ENCODE measurements at places on chromosomes 16 and 17.
A peak's percentile ranks its signal among the peaks of the same experiment; 100 is the strongest.

- no peak for DNase-seq
Measured at GRCh38 chr16:35131429-35131828, 1672.0 kb downstream of the TP53TG3F start.

DNA sequence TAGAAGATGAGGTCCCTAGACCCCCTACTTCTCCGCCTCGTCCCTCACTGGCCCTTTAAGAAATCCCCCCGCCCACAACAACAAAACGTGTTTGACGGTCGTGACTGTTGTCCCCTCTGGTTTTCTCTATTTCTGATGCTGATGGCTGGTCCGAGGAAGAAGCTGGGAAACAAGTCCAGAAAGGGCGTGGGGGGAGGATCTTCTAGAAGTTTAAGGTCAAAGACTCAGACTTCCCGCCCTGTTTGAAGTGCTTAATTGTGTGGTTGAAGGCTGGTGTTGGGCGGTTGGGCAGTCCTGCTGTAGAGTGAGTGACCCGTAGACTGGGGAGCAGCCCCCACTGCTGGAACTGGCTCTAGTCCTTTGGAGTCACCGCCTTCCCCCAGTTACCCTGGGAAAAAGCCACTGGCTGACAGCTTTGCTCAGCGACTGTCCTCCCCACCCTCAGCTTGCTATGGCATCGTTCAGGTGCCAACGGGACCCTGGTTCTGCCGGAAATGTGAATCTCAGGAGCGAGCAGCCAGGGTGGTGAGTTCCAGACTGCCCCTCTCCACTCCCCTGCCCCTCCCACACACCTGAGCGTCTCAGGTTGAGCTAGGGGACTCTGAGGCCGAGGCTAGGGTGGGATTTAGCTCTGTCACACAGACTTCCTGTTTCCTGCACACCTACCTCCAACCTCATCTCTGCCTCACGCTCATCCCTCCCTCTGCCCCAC lies 1.6 kb downstream of the MLLT6 start:
- DNase-seq, result peak; percentile 28

- DNase-seq, result no peak
Measured at GRCh38 chr16:57588831-57589230, 39.6 kb upstream of the ADGRG1 start.

GRCh38 chr16:88460496-88461330 lies 7.6 kb downstream of the ZFPM1 start:
- DNase-seq, result no peak

GRCh38 chr16:54780266-54780665 lies 150.4 kb upstream of the IRX5 start:
- no peak for DNase-seq

- DNase-seq, result no peak
Measured at GRCh38 chr17:56793531-56793930, 40.2 kb downstream of the C17orf67 start.

GRCh38 chr16:88920618-88921590 lies 54.4 kb upstream of the PABPN1L start:
- peak; percentile 80 for DNase-seq

- DNase-seq, result no peak
Measured at GRCh38 chr17:28958820-28959455, 7.6 kb upstream of the PHF12 start.

GRCh38 chr16:88017587-88018101 lies 66.4 kb downstream of the BANP start:
- no peak for DNase-seq

DNA sequence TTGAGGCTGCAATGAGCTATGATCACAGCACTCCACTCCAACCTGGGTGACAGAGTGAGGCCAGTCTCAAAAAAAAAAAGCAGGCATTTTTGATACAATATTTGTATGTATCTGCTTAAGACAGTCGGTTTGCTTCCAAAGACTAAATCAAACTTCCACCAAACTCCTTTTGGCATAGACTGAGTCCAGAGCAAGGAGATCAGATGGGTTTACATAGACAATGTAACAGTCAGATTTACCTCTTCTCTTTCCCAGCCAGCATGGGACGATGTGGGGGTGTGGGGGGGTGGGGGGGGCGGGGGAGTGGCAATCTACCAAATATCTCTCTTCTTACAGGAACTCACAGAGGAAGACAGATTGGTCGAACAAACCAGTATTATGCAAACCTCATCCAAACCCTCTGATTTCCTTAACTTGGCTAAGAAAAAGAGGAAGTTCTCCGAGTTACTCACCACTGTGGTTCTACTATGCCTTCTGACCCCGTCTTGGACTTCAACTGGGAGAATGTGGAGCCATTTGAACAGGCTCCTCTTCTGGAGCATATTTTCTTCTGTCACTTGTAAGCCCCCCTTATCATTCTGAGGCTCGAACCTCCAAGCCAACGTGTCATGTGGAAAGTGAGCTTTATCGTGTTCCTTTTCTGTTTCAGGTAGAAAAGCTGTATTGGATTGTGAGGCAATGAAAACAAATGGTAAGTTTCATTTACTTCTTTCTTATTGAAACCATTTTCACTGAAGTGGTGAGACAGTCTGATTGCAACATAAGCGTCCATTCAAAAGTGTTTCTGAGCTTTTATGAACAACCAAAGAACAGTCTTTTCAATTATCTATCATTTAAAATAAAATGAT lies at the start of gene MILR1:
TSS of gene MILR1 (plus strand) at position 451 of the 848 bp plus-strand sequence. CDS start at position 505, 54 bp downstream.
- DNase-seq, result peak; percentile 79

- DNase-seq, result no peak
Measured at GRCh38 chr16:56190677-56191155, 573 bp upstream of the GNAO1 start.

- no peak for DNase-seq
Measured at GRCh38 chr16:7381671-7382070, 49.0 kb downstream of the RBFOX1 start.

GRCh38 chr17:10243883-10244844 lies 45.8 kb upstream of the GAS7 start:
- no peak for DNase-seq

GRCh38 chr17:31294820-31295488 lies 2.1 kb downstream of the OMG start:
- peak; percentile 14 for DNase-seq

DNA sequence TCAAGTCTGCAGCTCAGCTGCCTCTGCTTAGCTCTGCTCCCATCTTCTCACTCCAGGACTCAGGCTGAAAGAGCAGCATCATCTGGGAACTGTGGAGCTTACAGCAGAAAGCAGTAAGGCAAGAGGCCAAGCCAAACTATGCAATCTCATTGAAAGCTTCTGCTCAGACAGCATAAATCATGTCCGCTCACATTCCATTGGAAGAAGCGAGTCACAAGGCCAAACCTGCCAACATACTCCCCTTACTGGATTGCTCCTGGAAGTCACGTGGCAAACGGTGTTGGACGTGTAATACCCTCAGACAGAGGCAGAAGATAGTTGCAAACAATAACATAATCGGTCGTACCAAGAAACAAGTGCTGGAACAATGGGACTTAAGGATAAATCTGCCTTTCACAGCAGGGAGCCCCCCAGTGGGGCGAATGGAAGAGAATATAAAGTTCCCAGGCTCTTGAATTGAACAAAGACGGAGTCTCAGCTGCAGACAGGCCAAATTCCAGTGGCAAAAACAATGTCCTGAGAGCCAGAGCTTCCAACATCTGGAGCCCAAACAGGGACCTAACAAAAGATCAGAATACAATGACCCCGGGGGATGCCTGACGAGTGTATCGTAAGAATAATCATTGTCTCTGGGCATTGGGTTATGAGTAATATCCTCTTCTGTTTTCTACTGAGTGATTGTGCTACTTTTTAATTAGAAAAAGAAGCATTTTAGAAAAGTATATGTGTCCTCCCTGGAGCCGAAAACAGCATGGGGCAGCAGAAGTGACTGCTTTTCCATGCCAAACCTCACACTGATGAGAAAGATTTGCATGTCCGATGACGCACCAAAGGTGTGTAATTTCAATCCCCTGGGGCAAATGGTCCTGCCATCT lies 68.4 kb downstream of the CMC2 start:
- DNase-seq, result peak; percentile 92

DNA sequence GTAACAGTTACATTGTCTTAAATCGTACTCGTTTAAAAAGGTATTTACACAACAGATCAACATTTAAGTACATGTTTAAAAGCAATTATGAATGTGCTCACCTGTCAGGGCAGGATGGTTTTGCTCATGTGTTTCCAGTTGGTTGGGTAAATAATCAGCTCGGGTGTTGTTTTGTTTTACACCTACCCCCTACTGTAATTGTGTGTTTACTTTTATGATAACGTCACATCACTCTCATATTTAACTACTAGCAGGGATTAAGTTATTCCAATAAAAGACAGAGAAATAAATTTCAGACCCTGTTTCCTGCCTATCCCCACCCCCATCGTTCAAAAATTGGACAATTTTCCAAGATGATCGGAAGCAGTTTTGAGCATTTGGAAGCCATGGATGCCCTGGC lies 390.2 kb downstream of the SEC14L1 start:
- DNase-seq, result no peak

GRCh38 chr17:322006-322780 lies 30.4 kb downstream of the RPH3AL start:
- no peak for DNase-seq

DNA sequence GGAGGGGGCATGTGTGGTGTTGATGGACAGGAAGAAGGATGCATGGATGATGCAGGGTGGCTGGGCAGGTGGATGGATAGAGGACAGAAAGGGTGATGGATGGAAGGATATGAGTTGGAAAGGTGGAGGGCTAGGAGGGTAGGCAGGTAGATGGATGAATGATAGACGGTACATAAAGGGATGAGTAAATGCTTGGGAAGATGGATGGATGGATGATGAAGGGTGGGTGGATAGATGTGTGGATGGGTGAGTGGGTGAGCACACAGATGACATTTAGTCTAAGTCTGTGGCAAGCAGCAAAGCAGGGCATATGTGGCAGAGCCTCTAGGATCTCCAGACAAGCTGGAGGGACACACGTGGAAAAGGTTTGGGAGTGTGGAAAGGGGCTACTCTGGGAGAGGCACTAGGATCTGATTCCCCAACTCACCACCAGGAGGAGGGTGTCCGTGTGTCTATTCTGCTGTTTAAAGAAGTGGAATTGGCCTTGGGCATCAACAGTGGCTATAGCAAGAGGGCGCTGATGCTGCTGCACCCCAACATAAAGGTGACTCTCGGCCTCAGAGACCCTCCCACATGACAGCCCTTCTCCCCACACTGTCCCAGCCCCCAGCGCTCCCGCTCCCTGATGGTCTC lies 8.2 kb downstream of the PLD2 start:
- DNase-seq, result no peak

- no peak for DNase-seq
Measured at GRCh38 chr16:88132836-88133506, 181.7 kb downstream of the BANP start.

- no peak for DNase-seq
Measured at GRCh38 chr16:80417706-80418271, 123.0 kb upstream of the DYNLRB2 start.

DNA sequence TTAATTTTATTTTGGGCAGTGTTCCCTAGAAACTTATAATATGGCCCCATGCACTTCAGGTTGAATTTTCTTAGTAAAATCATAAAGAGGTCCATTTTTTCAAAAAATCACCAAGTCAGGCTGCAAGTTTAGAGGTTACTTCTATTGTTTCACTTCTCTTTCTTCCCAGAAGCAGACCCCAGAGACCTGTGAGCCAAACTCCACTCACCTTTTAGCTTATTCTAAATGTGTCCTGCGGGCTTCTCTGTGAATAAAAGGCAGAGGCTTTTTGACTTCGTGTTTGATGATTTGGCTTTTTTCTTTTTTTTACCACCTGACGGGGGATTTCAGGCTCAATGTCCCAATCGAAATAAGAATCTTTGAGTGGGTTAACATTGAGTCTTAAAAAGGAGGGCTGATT lies 7.4 kb downstream of the PRKCB start:
- DNase-seq, result no peak

- DNase-seq, result no peak
Measured at GRCh38 chr16:74607310-74607961, 522 bp upstream of the GLG1 start.

DNA sequence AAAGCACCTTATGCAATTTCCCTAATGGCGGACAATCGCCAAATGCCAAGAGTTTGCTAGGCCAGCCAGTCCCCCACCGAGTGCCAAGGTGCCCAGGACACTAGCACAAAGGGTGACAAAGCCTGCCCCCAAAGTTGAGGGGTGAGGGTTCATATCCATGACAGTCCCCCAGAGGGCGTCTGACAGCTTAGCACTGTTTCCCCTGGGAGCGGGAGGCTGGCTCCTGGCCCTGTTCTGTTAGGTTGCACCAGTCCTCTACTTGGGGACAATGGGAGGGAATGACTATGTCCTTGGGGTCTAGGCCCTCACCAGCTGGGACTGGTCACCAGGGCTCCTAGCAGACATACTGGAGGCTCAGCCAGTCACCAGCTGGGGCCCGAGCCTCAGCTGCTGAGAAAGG lies 66.9 kb downstream of the MYO18A start:
- no peak for DNase-seq
